Stimulated activated CD8-positive, alpha-beta memory T cell treated with anti-CD3 and anti-CD28 coated beads, Interleukin-7, amount 100 ng/mL, for 24 hours (primary cell): ENCODE measurements at places on chromosomes 1 and 21.

DNA sequence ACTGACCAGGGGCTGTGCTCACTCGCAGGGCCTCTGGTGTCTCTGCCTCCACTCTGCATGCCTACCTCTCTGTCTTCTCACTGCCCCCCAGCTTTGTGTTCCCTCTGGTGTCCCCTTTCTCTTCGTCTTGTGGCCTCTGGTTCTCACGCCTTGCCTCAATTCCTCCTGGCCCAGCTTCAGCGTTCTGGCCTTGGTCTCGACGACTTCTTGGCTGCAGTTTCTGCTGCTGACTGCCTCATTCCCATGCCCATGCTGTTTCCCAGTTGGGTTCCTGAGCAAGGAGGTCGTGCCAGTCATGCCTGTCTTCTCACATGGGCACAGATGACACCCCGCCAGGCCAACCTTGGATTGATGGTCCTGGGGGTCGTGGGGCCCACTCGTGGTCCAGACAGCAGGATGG is 423.0 kb upstream of the VAMP3 start:
- no peak for DNase-seq

DNA sequence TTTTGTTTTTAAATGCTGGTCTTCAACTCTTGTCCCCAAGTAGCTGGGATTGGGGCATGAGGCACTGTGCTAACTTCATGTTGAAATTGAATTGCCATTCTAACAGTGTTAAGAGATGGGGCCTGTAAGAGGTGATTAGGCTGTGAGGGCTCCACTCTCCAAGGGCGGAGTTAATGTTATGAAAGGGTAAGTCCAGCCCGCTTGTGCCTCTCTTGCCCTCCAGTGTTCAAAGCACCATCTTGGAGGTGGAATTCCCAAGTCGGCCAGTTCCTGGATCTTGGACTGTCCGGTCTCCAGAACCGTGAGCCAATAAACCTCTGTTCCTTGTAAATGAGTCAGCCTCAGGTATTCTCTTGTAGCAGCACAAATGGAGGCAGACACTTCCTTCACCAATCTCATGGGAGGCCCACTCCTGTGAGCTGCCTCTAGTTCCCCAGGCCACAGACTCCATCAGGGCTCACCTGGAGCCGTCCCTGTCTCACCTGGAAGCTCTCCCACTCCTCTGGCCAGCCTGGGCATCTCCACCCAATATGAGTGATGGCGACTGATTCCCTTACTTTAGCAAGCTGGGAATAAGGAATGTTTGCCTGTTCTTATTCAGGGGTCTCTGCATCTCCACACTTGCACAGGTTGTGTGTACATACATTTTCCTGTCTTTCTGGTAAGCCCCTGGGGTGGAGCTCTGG is 15.5 kb downstream of the IBA57 start:
- no peak for DNase-seq

- DNase-seq, result no peak
These were observed 105.7 kb downstream of the AJAP1 start for GRCh38 chr1:4760088-4760487.

DNA sequence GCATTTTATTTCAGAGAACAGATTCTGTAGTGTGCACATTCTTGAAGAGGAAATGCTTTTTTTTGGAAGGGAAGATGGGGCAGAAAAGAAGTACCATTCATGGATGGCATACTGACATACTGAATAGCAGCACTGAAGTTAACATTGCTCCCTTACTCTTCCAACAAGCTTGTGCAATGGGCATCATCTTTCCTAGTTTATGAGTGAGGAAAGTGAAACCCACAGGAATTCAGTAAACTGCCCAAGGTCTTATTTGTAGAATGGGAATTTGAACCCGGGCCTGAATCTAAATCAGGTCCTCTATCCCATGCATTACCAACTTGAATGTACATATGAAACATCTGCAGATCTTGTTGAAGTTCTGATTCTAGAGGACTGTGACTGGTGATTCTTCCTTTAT is 215.7 kb upstream of the FGGY start:
- DNase-seq, result no peak

DNA sequence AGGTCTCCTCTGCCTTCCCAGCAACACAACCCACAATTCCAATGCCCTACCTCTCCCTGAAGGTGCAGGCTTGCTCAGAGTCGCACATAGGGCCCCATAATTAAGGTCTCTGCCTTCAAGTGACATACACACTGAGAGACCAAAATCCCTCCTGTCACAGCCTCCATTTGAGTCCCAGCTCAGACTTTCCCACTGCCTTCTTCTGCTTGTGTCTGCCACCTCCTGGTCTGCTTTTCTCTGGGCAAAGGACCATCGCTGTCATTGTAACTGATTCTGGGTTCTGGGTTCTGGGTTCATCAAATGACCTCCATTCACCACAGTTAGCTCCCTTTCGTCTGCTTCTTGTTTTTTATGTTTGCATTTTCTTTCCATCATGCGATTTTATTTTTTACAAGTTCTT is 119.2 kb upstream of the ATP1B1 start:
- no peak for DNase-seq

- no peak for DNase-seq
These were observed 36.5 kb upstream of the ZP4 start for GRCh38 chr1:237927198-237927597.

DNA sequence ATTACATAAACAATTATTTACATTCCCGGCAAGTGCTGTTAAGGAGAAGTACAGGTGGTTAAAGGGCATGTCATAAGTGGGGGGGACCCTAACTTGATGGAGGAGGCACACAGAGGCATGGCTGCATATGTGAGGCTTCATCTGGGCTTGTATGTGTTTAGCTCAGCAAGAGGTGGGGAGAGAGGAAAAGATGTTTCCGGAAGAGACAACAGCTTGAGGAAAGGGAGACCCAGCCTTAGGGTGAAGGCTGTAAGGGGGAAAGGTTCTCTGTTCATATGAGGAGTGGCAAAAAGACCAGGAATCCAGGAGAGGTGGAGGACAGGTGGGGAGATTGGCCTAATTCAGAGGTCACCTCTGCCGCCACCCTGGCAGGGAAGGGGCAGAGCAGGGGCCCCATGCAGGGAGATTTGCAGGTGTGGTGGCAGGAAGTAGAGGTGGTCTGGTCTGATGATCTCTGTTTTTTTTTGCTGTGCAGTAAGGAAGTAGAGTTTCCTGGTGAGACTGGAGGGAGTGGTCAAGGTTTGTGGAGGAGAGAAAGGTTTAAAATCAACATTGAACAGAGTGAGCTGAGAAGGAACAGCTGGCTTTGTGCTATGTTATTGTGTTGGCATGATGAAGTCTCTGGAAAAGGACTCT is 9.0 kb downstream of the TRAF5 start:
- DNase-seq, result no peak

GRCh38 chr1:156379420-156380165 is 10.6 kb downstream of the RHBG start:
- no peak for DNase-seq
